ENCODE measurements at places on chromosomes 7 and 10. TPM values are rescaled to one million over a fixed set of nuclear protein-coding genes. Genes with fewer than 3 reads are reported as not detected.

- no peak for DNase-seq
- H3K4me3 ChIP-seq, result no peak overlapping the region
- H3K27ac ChIP-seq, result no peak overlapping the region
- H3K36me3 ChIP-seq, result no peaks in the 10 kb centered on the region
- no peaks in the 10 kb centered on the region for H3K27me3 ChIP-seq
These were observed 14.3 kb downstream of the WASL start for GRCh38 chr7:123734498-123734897.

- H3K4me1 ChIP-seq, result peaks cover 49% of the 10 kb centered on the region
- no peaks in the 10 kb centered on the region for H3K36me3 ChIP-seq
- H3K4me3 ChIP-seq, result no peak overlapping the region
- H3K27ac ChIP-seq, result peak overlapping the region; percentile 62
- peak; percentile 48 for DNase-seq
- H3K27me3 ChIP-seq, result no peaks in the 10 kb centered on the region
These were observed 75.6 kb downstream of the CTBP2 start for GRCh38 chr10:125084614-125085257.

DNA sequence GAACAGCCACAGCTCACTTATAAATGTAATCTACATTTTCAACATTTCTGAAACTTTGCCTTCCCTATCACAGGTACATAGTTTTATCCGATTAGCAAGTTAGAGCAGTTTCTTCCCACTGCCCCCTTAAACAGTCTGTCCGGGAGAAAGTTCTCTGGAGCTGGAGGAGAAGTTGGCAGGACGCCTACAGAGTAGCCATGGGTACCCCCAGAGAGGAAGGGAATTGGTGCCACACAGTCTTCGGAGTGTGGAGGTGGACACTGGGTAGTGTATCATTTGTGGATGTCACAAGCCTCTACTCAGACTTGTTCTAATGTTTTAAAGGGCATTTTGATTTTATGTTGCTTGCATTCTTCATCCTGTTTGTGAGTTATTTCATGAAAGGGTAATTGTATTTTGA, 39.0 kb downstream of the TAF3 start:
- no peaks in the 10 kb centered on the region for H3K4me1 ChIP-seq
- no peak overlapping the region for H3K27ac ChIP-seq
- H3K36me3 ChIP-seq, result no peaks in the 10 kb centered on the region
- no peak for DNase-seq
- no peaks in the 10 kb centered on the region for H3K27me3 ChIP-seq

The PILRB gene
- total RNA-seq, result 60.2 TPM

DNA sequence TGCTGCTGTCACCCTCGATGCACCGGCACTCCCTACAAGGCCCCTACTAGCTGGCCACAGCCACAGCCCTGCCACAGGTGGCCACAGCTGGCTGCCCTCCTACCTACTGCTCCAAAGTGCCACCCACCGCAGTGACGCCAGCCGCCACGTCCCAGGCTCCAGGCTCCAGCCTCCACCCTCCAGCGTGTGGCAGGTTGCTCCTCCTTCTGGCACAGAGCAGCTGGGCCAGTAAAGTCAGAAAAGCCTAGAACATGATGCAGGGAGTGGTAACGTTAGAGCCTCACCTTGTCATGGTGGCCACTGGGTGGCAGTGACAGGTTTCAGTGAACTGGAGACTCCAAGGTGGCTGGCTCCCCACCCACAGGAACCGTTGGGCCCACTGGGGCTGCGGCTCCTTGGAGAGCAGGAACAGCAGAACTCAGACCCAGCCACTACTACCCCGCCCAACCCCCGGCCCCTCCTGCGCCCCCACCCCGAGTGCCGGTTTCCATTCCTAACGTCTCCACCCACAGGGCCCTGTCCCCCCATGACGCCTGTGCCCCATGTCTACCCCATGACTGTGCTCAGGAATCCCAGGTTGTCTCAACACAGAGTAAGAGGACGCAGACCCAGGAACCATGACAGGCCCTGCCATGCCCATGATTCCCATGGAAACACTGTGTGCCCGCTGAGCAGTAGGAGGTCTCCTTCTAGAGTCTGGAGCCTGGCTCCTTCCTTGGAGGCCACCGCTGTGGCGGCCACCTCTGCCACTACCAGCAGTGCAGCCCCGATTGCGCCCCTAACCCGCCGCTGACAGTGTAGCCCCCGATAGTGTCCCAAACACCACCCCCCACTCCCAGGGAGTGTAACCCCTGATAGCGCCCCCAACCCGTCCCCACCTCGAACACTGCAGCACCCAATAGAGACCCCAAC, 52.3 kb upstream of the ZNF33B start:
- no peaks in the 10 kb centered on the region for H3K4me1 ChIP-seq
- H3K27ac ChIP-seq, result no peak overlapping the region
- H3K4me3 ChIP-seq, result no peak overlapping the region
- peak; percentile 19 for DNase-seq
- no peaks in the 10 kb centered on the region for H3K36me3 ChIP-seq

The TMEM184A gene
- total RNA-seq, result 34.8 TPM

The DGKB gene
- 0.05 TPM for total RNA-seq

DNA sequence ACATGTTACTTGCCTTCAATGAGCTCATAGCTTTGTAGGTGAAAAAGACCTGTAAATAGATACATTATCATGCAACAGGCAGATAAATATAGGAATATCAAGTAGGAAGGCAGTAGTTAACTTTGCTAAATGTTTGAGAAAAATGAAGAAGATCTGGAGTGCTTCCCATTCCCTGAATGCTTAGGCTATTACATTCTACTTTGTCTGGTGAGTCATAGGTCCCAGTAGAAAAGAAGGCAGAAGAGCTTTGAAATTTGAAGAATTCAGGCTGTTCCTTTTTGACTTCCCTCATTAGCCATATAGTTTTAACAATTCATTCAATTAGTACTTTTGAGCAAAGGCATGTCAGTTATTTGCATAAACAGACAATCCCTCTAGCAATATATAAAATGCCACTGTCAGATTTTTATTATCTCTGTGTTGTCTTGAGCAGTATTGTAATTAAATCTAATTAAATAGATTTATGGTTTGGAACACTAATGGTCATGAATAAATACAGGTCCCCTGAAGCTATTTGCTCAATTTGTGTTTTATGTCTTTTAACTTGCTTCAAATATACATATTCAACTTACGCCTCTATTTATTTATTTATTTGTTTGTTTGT, 875.0 kb downstream of the REEP3 start:
- no peak overlapping the region for H3K27ac ChIP-seq
- H3K4me3 ChIP-seq, result no peak overlapping the region
- no peak for DNase-seq
- H3K27me3 ChIP-seq, result no peaks in the 10 kb centered on the region
- H3K36me3 ChIP-seq, result no peaks in the 10 kb centered on the region

GRCh38 chr10:52755297-52756062, 17.1 kb downstream of the MBL2 start:
- no peaks in the 10 kb centered on the region for H3K4me1 ChIP-seq
- H3K27ac ChIP-seq, result no peak overlapping the region
- no peak overlapping the region for H3K4me3 ChIP-seq
- H3K27me3 ChIP-seq, result no peaks in the 10 kb centered on the region
